ENCODE measurements at places on chromosomes 3 and 15.

GRCh38 chr15:77440378-77440999, 19.8 kb downstream of the HMG20A start:
- DNase-seq = no peak

DNA sequence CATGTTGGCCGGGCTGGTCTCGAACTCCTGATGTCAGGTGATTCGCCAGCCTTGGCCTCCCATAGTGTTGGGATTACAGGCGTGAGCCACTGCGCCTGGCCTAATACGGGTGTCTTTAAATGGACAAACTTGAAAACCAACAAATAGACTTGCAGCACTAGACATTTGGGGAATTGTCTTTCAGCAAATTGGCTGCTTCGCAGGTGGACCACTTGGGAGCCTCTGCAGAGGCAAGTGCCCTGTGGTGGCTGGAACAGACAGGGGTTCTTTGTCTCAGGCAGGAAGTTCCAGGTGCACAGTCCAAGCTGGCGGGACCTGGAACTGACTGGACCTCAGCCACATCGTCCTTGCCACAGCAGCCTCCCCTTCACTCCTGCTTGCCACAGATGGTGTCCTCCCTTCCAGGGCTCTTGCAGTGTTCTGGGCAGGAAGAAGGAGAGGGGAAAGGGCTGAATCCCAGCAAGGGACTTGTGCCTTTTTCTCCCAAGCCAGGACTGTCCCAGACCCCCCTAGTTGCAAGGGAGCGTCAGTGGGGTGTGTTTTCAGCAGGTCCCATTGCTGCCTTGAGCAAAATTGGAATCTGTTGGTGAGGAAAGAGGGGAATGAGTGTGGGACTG, 94.3 kb downstream of the TBC1D2B start:
- peak; percentile 53 for DNase-seq

DNA sequence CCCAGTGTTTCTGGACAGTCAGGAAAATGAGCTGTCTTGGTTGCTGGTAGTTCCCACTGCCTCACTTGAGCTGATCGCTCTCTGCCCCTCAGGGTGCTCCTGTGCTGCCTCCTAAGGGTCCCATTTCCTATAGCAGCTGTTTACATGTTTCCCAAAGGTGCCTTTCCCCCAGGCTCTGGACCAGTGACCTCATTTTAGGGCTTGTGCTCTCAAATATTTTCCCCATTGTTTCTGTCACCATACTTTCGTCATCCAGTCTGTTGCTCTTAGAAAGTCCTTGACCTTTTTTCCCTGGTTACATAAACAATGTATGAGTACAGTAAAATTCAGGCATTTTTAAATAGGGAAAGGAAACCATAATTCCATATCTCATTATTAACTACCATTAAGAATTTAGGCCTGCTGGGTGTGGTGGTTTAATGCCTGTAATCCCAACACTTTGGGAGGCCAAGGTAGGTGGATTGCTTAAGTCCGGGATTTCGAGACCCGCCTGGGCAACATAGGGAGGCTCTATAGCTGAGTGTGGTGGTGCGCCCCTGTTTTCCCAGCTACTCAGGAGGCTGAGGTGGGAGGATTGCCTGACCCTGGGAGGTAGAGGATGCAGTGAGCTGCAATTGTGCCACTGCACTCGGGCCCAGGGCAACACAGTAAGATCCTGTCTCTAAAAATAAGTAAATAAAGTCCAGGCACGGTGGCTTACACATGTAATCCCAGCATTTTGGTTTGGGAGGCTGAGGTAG, 11.7 kb downstream of the RAD54L2 start:
- DNase-seq = no peak

DNA sequence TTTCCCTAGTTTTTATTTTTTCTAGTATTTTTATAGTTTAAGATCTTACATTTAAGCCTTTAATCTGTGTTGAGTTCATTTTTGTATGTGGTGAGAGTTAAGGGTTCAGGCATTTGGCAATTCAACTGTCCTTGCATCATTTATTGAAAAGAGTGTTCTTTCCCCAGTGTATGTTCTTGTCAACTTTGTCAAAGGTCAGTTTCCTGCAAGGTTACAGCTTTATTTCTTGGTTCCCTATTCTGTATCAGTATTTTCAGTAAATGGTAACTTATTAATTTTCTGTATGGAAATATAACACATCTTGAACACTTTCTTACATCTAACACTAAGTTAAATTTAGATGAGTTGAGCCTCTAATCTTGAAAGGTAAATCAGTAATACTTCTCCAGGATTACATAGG, 1770.1 kb downstream of the OTOL1 start:
- no peak for DNase-seq

GRCh38 chr3:125479091-125479490, 40.9 kb downstream of the SNX4 start:
- no peak for DNase-seq

DNA sequence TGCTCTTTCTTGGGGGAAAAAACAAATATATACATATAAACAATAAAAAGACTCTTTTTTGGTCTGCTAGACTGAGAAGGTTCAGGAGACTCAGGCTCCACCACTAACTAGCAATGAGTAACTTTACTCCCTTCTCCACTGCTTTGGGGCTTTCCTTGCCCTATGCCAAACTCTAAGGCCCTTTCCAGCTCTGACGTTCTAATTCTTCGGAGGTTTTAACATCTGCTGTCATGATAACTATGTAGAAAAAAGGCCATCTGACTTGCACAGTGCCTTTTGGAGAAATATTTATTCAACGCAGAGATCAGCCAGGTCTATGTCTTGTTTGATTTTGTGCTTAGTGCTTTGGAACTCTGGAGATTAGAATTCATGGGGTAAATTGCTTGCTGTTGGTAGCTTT, 156.2 kb downstream of the TMCO5A start:
- DNase-seq = no peak

- DNase-seq = no peak
Measured at GRCh38 chr3:20798666-20799065, 612.7 kb upstream of the SGO1 start.

GRCh38 chr3:43869491-43869890, 178.8 kb downstream of the ABHD5 start:
- no peak for DNase-seq

- no peak for DNase-seq
Measured at GRCh38 chr3:67381667-67382272, 272.6 kb downstream of the SUCLG2 start.

All from lower leg skin (tissue), 4 donors.